ENCODE measurements at places on chromosomes 7 and 10.
A peak's percentile ranks its signal among the peaks of the same experiment; 100 is the strongest.

DNA sequence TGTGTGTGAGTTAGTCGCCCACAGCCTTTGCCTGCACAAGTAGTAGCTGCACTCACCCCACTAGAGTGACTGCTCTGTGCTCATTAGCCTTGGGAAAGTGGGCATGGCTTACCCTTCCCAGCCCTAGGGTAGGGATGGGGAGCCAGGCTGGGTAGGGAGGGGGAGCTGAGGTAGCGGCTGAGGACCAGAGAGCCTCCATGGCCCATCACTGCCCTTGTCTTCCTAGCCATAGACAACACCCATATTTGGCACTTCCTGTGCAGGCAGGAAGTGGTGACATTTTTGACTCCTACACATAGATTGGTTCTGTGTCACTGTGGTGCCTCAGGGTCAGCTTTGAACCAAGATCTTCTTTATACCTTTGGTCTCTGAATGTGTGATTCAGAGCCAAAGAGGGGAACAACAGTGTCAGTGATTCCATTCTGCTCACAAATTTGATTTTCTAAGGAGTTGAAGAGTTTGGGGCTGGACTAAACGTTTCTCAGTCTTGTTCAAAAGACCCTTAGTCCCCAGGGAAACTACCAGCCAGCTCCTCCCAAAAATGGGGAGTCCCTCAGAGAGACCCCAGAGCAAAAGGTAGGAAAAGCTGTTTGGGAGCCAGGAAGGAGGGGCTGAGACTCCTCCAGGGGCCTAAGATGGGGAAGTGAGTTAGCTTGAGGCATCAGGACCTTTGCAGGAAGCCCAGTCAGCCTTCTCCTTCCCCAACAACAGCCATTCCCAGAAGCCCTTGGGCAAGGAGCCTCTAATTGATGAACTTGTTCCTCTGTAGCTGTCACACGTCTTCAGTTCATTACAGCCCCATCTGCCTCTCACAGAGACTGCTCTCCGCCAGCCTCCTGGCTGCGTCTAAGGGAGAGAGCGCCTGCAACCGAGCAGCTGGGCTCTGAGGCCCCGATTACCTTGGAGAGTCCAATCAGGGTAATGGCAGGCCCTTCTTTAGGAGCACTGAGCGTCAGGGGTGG is 135.0 kb downstream of the CDH23 start:
- DNase-seq = no peak

DNA sequence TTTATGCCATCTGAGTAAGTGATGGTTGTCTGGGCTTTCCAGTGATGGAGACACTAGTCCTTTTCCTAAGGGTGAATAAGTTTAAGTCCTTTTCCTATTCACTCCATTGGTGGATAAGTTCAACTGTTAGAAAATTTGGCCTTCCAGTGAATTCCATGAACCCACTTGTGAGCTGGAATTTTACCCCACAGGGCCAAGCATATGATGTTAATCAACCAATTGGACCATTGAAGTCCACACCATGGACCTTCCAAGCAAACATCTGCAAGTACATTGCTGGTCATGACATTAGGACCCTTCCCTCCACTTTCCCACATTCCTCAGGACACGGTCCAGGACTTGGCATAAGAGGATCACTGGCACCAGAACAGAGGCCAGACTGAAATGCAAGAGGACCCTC is 381.4 kb downstream of the RPS24 start:
- no peak for DNase-seq

- DNase-seq = no peak
These were observed 256.7 kb downstream of the DNAJB6 start for GRCh38 chr7:157593541-157593940.

GRCh38 chr7:12708314-12708713 is 20.9 kb downstream of the ARL4A start:
- DNase-seq = no peak

GRCh38 chr10:87759551-87759950 is 58.5 kb downstream of the ATAD1 start:
- no peak for DNase-seq

- DNase-seq = no peak
These were observed 97.2 kb downstream of the PODXL start for GRCh38 chr7:131459256-131459655.

GRCh38 chr7:149854611-149855360 is 16.6 kb downstream of the ZNF862 start:
- peak; percentile 51 for DNase-seq

GRCh38 chr7:184294-185264 is 7.8 kb upstream of the FAM20C start:
- DNase-seq = no peak

DNA sequence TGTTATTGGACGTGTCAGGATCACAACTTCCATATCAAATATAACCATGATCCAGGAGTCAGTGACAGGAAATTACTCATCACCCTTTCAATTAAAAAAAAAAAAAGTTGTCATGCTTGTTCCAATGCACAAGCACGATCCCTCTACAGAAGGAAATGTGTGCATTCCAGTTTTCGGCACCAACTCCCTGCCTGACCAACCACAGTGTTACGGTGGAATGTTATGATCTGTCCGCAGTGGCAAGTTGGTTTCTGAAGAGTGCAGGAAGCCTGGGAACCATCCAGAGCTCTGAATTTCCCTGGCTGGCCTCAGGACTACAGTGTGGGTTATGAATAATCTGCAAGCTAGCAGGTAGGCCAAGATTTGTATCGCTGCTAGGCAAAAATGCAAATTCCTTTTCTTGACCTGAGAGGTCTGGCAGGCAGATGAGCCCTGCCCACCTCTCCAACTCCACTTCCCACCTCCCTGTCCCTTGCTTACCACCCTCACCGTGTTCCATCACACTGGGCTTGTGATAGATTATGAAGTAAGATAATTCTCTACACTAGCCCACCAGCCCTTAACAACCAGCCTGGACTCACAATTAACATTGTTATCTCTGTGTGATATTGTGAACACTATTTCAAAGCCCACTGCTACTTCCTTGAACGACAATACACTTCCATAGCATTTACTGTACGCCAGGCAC is 20.4 kb downstream of the FRMPD2 start:
- no peak for DNase-seq

- no peak for DNase-seq
These were observed 30.4 kb downstream of the PYROXD2 start for GRCh38 chr10:98384531-98385133.

DNA sequence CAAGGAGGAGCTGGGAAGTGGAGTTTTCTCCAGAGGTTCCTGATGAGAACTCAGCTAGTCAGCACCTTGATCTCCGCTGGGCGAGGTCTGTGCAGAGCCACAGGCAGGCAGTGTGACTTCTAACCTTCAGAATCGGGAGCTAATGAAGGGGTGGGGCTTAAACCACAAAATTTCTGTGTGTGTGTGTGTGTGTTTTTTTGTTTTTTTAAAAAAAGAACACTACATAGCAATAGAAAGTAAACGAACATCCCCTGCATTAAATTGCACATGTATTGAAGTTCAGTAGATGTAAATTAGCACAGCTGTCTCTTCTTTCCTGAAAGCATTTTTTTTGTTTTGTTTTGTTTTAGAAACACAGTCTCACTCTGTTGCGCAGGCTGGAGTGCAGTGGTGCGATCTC is 46.2 kb downstream of the RBM17 start:
- DNase-seq = no peak

DNA sequence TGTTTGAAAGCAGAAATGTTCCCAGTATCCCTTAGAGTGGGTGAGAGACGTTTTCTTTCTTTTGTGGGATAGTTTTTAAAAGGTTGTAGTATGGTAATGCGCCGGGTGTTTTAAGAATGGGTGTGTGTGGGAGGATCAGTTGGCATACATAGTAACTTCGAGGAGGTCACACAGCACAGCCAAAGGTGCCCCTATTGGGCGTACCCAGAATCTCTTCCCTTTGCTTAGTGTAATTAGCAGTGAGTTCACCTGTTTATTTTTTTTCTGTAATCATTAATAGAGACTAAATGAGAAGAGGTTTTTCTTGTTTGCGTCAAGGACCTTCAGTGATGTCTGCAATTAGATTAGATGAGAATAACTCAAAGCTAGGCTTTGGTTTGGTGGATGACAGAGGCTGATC is 1.5 kb downstream of the PLEKHA8 start:
- no peak for DNase-seq

- no peak for DNase-seq
These were observed 229.0 kb upstream of the STK17A start for GRCh38 chr7:43353902-43354301.

DNA sequence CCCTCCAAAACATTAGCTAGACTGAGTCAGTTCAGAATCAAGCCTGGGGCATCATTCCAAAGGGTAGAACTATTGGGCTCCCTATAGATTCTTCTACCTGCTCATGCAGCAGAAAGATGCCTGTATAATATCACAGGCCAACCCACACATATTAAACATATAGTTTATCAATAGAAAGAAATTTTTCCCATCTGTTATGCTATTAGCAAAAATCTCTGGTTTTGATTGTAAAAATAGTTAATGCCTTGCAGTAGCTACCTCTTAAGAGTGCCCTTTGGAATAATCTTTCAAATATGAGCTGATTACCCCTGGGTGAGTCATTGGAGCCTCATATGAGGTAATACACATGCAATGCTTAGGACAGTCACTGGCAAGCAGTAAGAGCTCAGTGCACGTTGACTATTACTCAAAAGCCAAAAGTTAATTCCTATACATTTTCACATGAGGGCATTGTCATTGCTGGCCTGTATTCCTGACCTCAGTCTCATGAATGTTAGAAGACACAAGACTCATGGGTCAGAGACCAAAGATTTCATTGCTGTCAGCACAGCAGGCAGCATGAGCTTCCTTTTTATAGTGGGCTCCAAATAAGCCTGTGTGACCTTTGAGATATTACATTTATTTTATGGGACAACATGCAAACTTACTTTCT is 180.0 kb downstream of the FGFR2 start:
- no peak for DNase-seq

DNA sequence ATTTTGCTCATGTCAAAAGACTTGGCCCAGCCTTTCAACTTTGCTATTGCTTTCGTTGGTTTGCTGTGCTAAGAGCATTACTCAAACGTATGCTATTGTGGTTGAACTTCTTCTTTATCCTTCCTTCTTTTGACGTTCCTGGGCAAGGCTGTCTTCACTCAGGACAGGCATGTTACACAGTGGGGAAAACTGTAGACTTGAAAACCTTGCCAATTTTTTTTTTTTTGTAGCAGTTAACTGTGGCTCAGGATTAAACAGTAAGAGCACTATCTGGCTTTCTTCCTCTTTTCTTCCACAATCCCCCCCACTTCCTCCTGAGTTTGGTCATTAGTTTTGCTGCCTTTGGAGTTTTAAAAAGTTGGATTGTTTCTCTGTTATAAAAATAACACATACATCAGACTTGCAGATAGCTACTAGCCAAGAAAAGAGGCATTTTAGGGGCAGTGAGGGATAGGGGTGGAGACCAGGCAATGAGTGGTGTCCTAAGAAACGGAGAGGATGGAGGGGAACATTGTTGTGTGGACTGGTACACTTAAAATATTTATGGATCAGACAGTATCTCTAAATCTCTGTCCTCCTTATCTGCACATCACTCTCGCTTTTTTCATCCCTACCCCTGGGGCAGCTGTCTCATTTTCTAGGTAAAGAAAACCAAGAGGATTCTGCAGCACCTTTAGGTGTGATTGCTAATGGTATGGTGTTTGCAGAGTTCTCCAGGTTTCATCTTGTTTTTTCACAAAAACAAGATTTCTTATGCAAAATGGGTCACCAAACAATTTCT is 181.7 kb downstream of the LRMDA start:
- no peak for DNase-seq

DNA sequence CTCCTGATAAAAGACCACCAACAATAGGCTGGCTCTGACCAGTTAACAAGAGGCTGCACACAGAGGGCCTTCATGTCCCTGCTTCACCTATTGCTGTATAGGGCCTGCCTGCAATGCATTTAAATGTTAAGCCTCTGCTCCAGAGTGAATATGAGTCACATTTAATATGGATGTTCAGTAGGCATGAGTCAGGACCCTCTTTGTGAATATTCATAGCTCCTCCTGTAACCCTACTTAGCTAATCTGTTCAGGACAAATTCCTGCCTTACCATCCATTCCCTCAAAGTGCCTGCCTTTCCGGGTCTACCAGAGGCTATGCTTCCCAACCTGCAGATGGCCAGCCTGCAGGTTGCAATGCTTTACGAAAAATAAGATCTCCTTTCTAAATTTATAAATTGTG is 32.5 kb downstream of the ARHGAP22 start:
- DNase-seq = no peak

- DNase-seq = no peak
These were observed 6.9 kb downstream of the GHRHR start for GRCh38 chr7:30970594-30971094.

GRCh38 chr7:130297628-130298543 is 4.9 kb downstream of the CPA4 start:
- DNase-seq = no peak

GRCh38 chr7:30968294-30968693 is 4.5 kb downstream of the GHRHR start:
- DNase-seq = no peak

GRCh38 chr10:76333326-76333725 is 901.9 kb downstream of the LRMDA start:
- DNase-seq = peak; percentile 75

- no peak for DNase-seq
These were observed 10.8 kb downstream of the ERLIN1 start for GRCh38 chr10:100174699-100175677.

DNA sequence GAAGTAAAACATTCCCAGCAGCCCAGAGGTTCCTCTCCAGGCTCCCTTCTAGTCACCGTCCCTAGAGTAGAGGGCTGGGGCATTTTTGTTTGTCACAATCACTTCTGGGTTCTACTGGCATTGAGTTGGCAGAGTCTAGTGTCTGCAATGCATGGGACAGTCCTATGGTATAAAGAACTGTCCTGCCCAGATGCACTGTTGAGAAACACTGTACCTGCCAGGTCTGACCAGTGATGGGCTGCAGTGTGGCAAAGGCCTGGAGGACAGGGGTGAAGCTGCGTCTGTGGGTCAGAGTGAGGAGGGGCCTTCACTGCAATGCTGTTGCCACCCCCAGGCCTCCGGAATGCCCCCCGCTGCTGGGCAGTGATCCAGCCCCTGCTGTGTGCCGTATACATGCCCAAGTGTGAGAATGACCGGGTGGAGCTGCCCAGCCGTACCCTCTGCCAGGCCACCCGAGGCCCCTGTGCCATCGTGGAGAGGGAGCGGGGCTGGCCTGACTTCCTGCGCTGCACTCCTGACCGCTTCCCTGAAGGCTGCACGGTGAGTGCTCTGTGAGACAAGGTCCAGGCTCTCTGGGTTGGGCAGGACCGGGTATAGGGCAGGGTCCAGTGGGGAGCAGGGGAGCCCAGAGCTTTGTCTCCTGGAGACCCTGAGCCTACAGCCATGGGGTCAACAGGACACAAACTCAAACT is 14.8 kb downstream of the SMO start:
- DNase-seq = no peak

- DNase-seq = no peak
These were observed 11.8 kb downstream of the CPED1 start for GRCh38 chr7:121000081-121000983.

GRCh38 chr7:30232391-30232790 is 52.0 kb upstream of the ZNRF2 start:
- no peak for DNase-seq

DNA sequence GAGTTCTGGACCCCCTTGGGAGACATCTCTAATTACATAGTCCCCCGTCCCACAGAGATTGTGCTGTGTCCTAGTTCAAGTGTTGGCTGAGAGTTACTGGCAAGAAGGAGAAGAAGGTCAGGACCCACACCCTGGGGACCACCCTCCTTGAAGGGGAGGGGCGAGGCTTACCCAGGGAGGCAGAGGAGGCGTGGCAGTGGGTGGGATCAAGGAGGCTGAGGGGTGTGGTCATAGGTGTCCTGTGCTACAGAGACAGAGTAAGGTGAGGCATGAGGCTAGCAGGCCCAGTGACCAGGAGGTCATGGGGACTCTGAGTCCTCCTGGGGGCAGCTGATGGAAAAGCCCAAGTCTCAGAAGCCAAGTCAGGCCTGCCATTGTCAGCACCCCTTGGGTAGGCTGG is 29.4 kb upstream of the ADCYAP1R1 start:
- DNase-seq = no peak

- DNase-seq = no peak
These were observed 21.7 kb upstream of the PCGF5 start for GRCh38 chr10:91198781-91199180.
